ENCODE measurements at places on chromosomes 3 and 15. TPM values are rescaled to one million over a fixed set of nuclear protein-coding genes. Genes with fewer than 3 reads are reported as not detected.

The LRRIQ4 gene
- not detected for total RNA-seq

The STX19 gene
- total RNA-seq: not detected

The EPHB3 gene
- 1.9 TPM for total RNA-seq

The COL6A6 gene
- 0.16 TPM for total RNA-seq

The GOLGA6A gene
- not detected for total RNA-seq

The POLR2M gene
- total RNA-seq: 264 TPM

The ROBO2 gene
- 2.8 TPM for total RNA-seq

The ARPIN gene
- total RNA-seq: 23.4 TPM
